Central memory CD8-positive, alpha-beta T cell (primary cell): ENCODE measurements at places on chromosomes 2 and 18.

DNA sequence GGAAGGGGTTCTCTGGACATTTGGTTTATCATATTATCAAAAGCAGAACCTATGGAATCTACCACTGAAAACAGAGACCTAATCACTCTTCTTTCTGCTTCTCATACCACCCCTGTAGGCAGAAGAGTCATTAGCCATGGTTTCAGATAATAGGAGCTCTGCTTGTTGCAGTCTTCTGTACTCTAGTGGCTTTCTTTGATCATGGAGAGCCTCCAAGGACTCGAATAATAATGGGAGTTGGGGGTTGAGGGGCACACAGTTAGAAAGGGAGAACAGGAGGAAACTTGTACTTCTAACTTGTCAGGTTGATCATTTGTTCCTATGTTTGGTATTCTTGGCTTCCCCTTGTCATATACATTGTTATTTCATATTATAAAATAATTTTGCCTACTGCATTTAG, 52.3 kb upstream of the VWC2L start:
- H3K27me3 ChIP-seq: no peaks in the 10 kb centered on the region
- no peaks in the 10 kb centered on the region for H3K4me1 ChIP-seq
- no peak for DNase-seq
- H3K27ac ChIP-seq: no peak overlapping the region

DNA sequence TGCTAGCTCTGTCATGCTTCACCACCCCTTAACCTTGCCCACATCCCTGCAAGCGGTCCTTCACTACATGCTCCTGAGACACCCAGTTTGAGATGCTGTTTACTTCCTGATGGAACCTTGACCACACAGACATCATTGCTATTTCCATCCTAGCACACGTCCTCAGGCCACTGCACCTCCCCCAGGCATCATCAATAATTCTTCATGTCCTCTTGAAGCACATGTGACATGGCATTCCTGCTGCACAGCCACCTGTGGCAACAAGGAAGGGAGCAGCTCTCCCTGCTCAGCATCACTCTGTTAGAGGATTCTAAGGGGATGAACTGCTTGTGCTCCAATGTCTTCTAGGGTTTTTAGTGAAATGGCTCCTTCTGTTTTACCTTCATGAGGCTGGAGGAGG, 26.1 kb upstream of the ST3GAL5 start:
- no peak for DNase-seq
- H3K4me3 ChIP-seq: no peak overlapping the region
- no peaks in the 10 kb centered on the region for H3K4me1 ChIP-seq
- H3K27ac ChIP-seq: no peak overlapping the region
- H3K27me3 ChIP-seq: no peaks in the 10 kb centered on the region

- no peaks in the 10 kb centered on the region for H3K27me3 ChIP-seq
- no peaks in the 10 kb centered on the region for H3K36me3 ChIP-seq
- H3K4me1 ChIP-seq: no peaks in the 10 kb centered on the region
These were observed 79.0 kb downstream of the ALPK2 start for GRCh38 chr18:58549814-58550339.

GRCh38 chr18:11994703-11995444, 13.6 kb downstream of the IMPA2 start:
- no peak overlapping the region for H3K27ac ChIP-seq
- H3K36me3 ChIP-seq: no peaks in the 10 kb centered on the region
- peaks cover 18% of the 10 kb centered on the region for H3K4me1 ChIP-seq
- no peaks in the 10 kb centered on the region for H3K27me3 ChIP-seq
- no peak overlapping the region for H3K4me3 ChIP-seq
- no peak for DNase-seq

- no peaks in the 10 kb centered on the region for H3K27me3 ChIP-seq
- peaks cover 11% of the 10 kb centered on the region for H3K36me3 ChIP-seq
- H3K27ac ChIP-seq: no peak overlapping the region
- no peak for DNase-seq
These were observed 158.9 kb downstream of the BABAM2 start for GRCh38 chr2:28049416-28049815.

GRCh38 chr18:9638886-9639285, 24.5 kb upstream of the PPP4R1 start:
- H3K4me3 ChIP-seq: no peak overlapping the region
- no peak overlapping the region for H3K27ac ChIP-seq
- H3K27me3 ChIP-seq: no peaks in the 10 kb centered on the region
- no peak for DNase-seq
- no peaks in the 10 kb centered on the region for H3K36me3 ChIP-seq

- no peak for DNase-seq
- H3K36me3 ChIP-seq: peaks cover 2% of the 10 kb centered on the region
- no peaks in the 10 kb centered on the region for H3K27me3 ChIP-seq
- H3K4me3 ChIP-seq: peak overlapping the region; percentile 11
These were observed 126.6 kb downstream of the UBE2E3 start for GRCh38 chr2:181106789-181107627.

- H3K36me3 ChIP-seq: peaks cover 28% of the 10 kb centered on the region
- H3K4me3 ChIP-seq: peak overlapping the region; percentile 88
- H3K4me1 ChIP-seq: peaks cover 77% of the 10 kb centered on the region
- peak overlapping the region; percentile 100 for H3K27ac ChIP-seq
- DNase-seq: peak; percentile 68
- H3K27me3 ChIP-seq: no peaks in the 10 kb centered on the region
These were observed 30.4 kb downstream of the TOGARAM2 start for GRCh38 chr2:29011418-29012060.

- H3K27ac ChIP-seq: no peak overlapping the region
- H3K36me3 ChIP-seq: peaks cover 2% of the 10 kb centered on the region
- DNase-seq: no peak
- no peaks in the 10 kb centered on the region for H3K27me3 ChIP-seq
- no peak overlapping the region for H3K4me3 ChIP-seq
- peaks cover 14% of the 10 kb centered on the region for H3K4me1 ChIP-seq
These were observed 22.1 kb downstream of the EXOC6B start for GRCh38 chr2:72803626-72804320.

GRCh38 chr2:190812506-190813294, 67.9 kb upstream of the GLS start:
- no peaks in the 10 kb centered on the region for H3K4me1 ChIP-seq
- peaks cover 2% of the 10 kb centered on the region for H3K36me3 ChIP-seq
- H3K27ac ChIP-seq: no peak overlapping the region
- peaks cover 8% of the 10 kb centered on the region for H3K27me3 ChIP-seq

DNA sequence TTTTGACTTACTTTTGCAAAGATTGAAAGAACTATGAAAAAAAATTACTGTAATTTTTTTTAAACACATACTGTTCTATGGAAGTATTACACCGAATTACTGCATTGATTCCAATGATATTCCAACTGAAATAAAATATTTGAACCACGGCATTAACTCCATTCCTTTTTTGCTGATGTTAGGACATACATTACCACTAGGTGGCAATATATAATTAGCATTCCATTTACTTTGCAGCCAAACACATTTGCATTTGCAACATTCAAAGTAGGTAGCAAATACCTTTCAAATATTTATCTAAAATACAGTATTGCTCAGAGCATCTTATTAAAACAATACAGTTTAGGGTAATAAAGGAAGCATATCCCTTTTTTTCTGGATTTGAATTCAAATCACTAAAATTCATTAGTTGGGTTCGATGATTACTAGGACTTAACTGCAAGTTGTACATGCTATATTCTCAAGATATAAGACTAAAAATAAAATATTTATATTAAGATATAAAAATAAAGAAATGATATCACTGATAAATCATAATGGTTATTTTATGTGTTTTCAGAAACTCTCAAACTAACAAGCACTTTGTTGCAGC, 31.3 kb downstream of the LANCL1 start:
- no peak overlapping the region for H3K4me3 ChIP-seq
- no peak overlapping the region for H3K27ac ChIP-seq
- DNase-seq: no peak
- H3K36me3 ChIP-seq: peaks cover 9% of the 10 kb centered on the region
- no peaks in the 10 kb centered on the region for H3K27me3 ChIP-seq
- peaks cover 25% of the 10 kb centered on the region for H3K4me1 ChIP-seq

DNA sequence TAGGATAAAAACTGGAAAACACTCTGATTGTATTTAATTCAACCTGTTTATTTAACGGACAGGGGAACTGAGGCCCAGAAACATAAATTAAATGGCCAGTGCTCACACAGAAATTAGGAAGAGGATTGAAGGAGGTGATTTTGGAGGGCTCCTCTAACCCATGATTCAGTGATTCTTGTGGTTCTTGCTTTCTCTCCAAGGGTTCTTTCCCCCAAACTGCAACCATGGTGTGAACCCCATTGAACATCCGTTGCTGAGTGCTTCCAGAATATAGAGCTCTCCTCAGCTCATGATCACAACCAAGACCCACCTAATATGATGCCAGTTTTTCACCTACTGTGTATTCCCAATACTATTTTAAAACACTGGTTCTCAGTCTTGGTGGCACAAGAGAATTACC, 41.4 kb downstream of the BMP10 start:
- peak overlapping the region; percentile 65 for H3K4me3 ChIP-seq
- DNase-seq: no peak
- peak overlapping the region; percentile 93 for H3K27ac ChIP-seq
- peaks cover 32% of the 10 kb centered on the region for H3K36me3 ChIP-seq

DNA sequence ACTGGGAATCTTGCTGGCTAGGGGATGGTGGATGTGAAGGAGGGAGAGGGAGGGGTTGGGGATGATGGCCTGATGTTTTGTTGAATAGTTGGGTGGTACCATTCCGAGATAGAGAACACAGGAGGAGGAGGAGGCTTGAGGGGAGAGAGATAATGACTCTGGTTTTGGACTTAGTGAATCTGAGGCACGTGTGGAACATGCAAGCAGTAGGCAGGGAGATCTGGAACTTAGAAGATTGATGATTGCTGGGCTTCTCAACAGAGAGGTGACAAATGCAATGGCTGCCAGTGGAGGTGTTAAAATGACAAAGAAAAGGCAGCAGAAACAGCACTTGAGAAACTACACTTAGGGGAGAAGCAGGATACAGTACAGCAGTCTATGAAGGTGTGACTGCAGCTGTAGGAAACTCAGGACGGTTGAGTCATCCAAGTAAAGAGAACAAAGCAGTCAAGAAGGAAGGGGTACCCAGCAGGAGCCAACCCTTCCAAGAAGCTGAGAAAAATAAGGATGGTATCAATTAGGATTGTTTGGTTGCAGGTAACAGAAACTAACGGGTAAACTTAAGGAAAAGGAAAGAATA, 221.4 kb upstream of the FBXO11 start:
- no peak for DNase-seq
- H3K4me1 ChIP-seq: no peaks in the 10 kb centered on the region
- H3K36me3 ChIP-seq: no peaks in the 10 kb centered on the region
- H3K4me3 ChIP-seq: no peak overlapping the region
- no peaks in the 10 kb centered on the region for H3K27me3 ChIP-seq

- peak overlapping the region; percentile 57 for H3K27ac ChIP-seq
- DNase-seq: no peak
- H3K4me3 ChIP-seq: no peak overlapping the region
- H3K36me3 ChIP-seq: peaks cover 2% of the 10 kb centered on the region
- H3K4me1 ChIP-seq: peaks cover 54% of the 10 kb centered on the region
- no peaks in the 10 kb centered on the region for H3K27me3 ChIP-seq
These were observed 65.4 kb downstream of the DOCK10 start for GRCh38 chr2:224976629-224977525.

GRCh38 chr2:207448006-207448405, 81.8 kb upstream of the CREB1 start:
- no peak overlapping the region for H3K4me3 ChIP-seq
- H3K4me1 ChIP-seq: no peaks in the 10 kb centered on the region

DNA sequence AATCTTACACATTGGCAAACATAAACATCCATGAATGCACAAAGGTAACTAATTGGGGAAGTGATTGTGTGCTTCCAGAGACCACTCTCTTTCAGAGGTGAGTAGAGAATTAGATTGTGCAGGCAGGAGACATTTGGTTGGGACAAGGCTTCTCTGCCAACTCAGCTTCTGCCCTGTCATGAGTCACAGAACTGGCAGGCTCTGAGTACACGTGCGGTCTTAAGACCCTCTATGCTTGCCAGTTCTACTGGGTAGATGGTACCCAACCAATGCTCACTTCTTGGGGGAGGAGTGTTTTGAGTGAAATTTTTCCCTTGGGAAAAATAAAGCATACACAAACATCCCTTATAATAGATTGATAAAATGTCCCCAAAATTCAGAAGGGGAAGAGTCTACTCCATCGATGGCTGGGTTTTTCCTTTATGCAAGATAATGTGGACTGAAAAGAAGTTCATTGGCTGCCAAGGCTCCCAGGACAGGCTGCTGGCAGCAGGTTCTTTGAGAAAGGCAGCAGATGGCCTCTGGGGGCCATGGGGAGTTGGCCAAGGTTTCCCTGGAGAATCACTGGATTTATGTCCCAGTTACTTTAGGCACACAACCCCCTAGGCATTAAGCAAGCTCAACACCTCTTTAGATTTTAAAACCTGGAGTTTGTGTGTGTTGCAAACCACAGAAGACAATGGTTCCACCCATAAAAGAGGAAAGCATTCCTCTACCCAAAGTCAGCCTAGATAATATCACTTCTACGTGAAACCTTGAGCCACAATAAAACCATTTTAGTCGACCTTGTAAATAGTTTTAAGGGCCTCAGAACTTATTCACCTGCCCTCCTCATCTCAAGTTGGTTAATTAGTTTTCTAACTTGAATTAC, 417.0 kb downstream of the TXNL1 start:
- no peaks in the 10 kb centered on the region for H3K4me1 ChIP-seq
- H3K36me3 ChIP-seq: no peaks in the 10 kb centered on the region
- no peak overlapping the region for H3K27ac ChIP-seq
- H3K4me3 ChIP-seq: no peak overlapping the region
- H3K27me3 ChIP-seq: no peaks in the 10 kb centered on the region
- DNase-seq: no peak

DNA sequence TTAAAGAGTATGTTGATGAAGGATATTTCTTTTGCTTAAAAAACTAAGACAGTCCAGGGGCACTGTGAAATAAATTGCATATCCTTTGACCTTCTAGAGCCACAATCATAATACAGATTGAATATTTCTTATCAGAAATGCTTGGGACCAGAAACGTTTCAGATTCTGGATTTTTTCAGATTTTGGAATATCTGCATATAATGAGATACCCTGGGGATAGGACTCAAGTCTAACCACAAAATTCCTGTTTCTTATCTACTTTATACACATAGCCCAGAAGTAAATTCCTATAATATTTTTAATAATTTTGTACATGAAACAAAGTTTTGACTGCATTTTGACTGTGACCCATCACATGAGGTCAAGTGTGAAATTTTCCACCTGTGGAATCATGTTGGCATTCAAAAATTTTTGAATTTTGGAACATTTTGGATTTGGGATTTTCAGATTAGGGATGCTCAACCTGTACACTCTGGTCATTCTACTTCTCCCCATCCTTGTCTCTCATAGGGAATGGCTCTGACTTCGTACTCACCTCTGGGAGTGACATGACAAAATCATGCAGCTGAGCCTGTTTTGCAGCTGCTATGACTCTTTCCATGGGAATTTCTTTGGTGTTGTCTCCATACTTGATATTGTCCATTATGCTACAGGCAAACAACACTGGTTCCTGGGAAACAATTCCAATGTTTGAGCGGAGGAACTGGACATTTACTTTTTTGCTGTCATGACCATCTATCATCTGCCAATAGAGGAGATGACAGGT, 25.7 kb downstream of the G6PC2 start:
- H3K27me3 ChIP-seq: peaks cover 52% of the 10 kb centered on the region
- H3K36me3 ChIP-seq: no peaks in the 10 kb centered on the region
- no peak overlapping the region for H3K4me3 ChIP-seq
- no peak overlapping the region for H3K27ac ChIP-seq
- DNase-seq: no peak

GRCh38 chr2:105239924-105240323, 1.6 kb upstream of the GPR45 start:
- DNase-seq: no peak
- H3K27me3 ChIP-seq: peaks cover 17% of the 10 kb centered on the region
